ENCODE measurements at places on chromosomes 7 and 10.

DNA sequence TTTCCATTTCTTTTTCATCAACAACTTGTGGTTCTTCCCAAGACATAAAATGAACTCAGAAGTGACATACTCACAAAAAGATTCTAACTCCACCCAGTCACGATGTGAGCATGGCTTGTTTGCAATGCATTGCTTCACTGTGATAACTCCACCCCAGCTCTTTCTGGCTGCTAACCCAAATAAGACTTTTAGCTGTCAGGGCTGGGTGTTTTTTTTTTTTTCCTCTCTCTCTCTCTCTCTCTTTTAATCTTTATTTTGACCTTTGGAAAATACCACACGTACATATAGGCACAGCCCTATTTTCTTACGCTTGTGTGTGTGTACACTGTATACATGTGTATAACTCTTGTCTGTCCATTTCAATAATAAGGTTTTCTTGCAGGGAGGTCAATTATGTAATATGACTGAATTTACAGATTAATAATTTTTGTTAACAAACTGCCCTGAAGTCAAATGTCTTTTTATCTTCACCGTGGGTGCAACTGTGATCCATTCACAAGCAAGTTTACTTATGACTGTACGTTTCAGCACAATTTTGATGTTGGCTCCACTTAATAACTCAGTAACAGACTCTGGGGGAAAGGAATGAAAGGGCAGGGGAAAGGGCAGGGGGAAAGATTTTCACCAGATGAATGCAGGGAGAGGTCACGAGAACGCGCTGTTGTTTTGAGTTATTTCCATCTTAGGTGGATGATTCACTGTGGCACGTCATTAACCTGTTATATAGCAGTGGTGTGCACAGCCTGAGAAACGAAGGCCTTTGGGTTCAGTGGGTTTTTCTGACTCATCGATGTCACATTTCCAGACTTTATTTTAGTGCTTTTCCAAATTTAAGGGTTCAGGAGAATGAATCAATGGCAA lies 49.1 kb downstream of the APBB1IP start:
- DNase-seq, result peak; percentile 40

DNA sequence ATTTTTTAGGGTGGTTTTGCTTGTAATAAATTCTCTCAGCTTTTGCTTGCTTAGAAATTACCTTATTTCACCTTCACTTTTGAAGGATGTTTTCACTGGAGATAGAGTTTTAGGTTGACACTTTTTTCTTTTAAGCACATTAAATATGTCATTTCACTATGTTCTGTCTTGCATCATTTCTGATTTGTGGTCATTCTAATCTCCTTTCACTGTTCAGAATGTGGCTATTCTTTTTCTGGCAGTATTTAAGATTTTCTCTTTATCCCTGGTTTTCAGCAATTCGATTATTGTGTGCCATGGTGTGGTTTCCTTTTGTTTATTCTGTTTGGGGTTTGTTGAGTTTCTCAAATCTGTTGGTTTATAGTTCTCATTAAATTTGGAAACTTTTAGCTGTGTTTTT lies 1065.6 kb downstream of the KCNMA1 start:
- no peak for DNase-seq

- DNase-seq, result no peak
Observed at GRCh38 chr7:82755705-82756551, 312.4 kb upstream of the CACNA2D1 start.

GRCh38 chr10:24707445-24707844 lies 16.2 kb downstream of the ARHGAP21 start:
- no peak for DNase-seq

DNA sequence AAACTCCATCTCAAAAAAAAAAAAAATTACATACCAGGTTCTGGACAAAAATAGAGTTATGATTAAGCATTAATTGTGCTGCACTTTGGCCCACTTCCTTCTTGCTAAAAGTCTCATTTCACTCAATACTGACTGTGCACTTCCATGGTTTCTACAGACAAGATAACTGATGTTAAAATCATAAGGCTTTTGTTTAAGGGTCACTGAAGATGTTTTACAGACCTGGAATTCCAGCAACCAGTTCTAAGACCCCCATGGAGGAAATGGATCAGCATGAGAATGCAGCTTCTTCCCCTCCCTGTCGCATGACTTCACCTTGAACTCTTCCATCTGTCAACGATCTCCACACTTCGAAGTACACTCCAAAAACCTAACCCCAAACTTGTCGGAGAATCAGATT lies 1191.8 kb upstream of the AUTS2 start:
- DNase-seq, result no peak

DNA sequence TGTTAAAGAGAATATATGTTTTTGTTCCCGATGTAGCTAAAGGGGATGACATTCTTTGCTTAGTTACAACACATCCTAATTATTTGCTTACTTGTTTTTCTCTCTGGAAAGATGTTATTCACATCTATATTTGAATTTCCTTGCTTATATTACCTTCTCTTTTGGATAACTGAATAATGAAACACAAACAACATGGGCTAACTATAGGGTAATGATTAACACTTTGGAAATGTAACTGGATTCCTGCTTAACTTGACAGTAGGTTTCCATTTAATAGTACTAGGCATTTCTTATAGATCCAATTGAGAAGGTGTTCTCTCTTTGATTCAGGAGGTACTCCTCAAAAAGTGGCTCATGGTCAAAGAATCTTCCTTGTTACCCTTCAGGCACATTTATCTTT lies 141.1 kb downstream of the CCSER2 start:
- no peak for DNase-seq

GRCh38 chr10:112510384-112510783 lies 63.4 kb downstream of the VTI1A start:
- no peak for DNase-seq

DNA sequence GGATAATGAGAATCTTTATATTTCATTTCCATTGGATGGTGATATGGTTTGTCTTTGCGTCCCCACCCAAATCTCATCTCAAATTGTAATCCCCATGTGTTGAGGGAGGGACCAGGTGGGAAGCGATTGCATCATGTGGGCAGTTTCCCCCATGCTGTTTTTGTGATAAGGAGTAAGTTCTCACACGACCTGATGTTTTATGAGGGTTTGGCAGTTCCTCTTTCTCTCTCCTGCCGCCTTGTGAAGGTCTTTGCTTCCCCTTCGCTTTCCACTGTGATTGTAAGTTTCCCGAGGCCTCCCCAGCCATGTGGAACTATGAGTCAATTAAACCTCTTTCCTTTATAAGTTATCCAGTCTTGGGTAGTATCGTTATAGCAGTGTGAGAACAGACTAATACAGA lies 59.4 kb downstream of the MTPN start:
- DNase-seq, result no peak

DNA sequence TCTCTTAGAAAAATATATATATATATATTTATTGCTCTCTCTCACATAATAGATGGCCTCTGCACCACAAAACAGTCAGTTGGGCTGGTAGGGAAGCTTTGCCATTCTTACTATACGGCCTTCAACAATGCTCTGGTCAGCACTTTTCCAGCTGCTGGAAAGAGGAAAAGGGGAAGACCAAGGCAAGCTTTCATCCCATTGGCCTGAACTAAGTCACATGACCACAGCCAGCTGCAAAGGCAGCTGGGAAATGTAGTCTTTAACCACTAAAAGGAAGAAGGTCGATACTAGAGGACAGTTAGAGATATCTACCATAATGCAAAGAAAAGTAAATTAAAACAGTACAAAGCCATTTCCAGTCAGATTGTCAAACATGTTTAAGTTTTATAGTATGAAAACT lies 58.4 kb upstream of the MACROH2A2 start:
- no peak for DNase-seq

GRCh38 chr10:43421519-43421918 lies 12.5 kb upstream of the HNRNPF start:
- DNase-seq, result no peak

- no peak for DNase-seq
Observed at GRCh38 chr7:32036557-32036956, 33.6 kb downstream of the PDE1C start.

DNA sequence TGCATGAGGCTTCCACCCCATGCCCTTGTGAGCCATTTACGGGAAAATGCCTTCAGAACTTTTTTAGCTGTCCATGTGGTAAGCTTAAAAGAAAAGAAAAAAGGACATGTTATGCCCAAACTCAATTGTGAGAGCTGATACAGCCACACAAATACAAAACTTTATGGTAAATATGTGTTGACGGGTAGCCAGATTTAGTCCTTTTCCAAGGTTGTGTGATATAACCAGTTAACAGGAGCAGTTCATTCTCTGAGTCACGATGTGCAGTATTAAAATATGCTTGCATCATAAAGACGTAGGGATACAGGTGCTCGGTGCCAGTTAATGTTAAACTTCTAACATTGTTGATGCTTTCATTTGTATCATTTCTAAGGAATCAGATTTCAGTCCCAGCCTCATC lies 350.4 kb downstream of the DNAJB6 start:
- DNase-seq, result no peak

DNA sequence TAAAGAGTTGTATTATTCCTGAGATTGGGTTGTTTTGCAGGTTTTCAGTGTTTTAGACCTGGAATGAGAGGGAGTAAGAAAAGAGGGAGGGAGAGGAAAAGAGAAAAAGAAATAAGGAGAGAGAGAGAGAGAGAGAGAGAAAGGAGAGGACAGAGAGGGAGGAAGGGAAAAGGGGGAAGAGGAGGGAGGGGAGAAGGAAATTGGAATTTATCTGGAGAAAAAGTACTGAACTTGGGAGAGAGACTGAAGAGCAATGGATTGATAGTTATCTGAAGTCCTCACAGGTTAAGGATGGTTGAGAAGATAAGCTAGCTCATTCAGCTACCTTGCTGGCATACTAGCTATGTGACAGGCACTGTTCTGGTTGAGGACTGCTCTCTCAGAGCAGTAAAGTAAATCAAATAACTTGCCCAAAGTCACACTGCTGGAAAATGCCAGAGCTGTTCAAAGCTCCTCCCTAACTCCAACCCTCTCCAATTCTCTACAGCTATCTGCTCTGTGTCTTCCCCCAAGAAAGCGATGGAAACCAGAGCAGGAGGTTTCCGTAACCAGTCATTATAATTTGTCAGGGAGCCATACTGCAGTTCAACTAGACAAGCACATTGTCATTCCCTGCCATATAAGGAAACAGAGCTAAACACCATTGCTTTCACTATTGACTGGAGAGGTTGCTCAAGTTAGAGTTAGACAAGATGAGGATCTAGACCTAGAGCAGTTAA lies 10.7 kb downstream of the CALD1 start:
- DNase-seq, result no peak

- DNase-seq, result peak; percentile 33
Observed at GRCh38 chr7:1664711-1665548, 5.1 kb upstream of the ELFN1 start.

GRCh38 chr7:36515847-36516246 lies 126.2 kb downstream of the ANLN start:
- DNase-seq, result no peak

DNA sequence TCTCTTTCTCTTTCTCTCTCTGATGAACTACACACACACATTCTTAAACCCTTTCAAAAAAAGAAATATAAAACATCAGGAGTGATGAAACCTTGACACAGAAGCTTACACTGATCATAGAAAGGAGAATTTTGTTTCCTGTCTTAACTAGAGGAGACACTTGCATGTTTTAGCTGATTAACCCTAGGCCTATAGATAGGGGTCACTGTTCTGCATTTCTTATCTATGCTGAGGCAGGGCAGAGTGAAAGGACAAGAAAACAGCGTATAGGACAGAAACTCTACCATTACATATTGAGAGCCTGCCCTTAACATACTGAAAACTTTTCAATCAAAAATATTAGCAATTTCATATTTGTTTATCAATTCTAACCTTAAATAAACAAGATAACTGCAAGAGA lies 680.6 kb upstream of the MBL2 start:
- DNase-seq, result no peak

- DNase-seq, result no peak
Observed at GRCh38 chr7:11274074-11274473, 300.4 kb downstream of the PHF14 start.

- DNase-seq, result no peak
Observed at GRCh38 chr10:58791137-58791536, 278.5 kb downstream of the BICC1 start.

DNA sequence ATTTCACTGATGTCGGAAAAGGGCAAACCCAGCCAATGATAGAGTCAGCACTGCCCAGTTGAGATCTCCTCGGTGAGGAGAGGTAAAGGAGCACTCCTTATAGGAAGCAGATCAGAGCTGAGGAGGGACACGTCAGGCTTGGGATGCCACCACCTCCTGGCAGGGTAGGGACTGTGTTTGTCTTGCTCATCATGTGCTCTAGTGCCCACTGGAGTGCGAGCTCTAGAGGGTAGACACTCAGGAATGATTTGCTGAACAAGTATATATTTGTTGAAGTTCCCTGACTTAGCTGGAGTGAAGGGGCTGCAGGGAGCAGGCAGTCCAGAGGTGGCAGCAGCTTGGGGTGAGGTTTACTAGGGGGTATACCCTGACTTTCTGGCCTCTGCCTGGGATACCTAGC lies 146.5 kb downstream of the NOC3L start:
- no peak for DNase-seq

GRCh38 chr10:129768437-129769355 lies 195.4 kb downstream of the EBF3 start:
- no peak for DNase-seq

DNA sequence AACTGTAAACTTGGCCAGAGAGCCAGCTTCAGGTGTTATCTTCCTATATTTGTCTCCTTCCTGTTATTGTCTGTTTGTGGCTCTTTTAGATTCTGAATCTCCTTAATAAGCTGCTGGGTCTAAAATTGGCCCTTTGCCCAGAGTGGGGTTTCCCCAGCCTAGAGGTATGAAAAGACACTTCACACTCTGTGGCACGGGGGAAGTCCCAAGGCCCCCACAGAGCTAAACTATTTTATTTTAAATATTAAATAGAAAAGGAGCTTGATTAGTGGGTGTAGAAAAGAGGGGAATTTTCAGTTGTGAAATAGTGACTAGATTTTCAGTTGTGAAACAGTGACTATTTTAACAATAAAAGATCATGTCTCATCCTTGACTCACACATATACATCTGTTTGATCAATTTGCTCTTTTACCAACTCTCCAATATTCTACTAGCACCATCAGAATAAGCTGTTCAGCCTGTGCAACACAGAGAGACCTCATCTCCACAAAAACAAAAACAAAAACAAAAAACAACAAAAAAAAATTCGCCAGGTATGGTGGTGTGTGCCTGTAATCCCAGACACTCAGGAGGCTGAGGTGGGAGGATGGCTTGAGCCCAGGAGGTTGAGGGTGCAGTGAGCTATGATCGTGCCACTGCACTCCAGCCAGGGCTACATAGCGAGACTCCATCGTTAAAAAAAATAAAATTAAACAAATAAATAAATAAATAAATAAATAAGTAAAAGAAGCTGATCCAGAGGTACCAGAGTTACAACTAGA lies 24.9 kb upstream of the ADO start:
- DNase-seq, result peak; percentile 76

GRCh38 chr7:94439893-94440381 lies 45.2 kb downstream of the COL1A2 start:
- no peak for DNase-seq

- DNase-seq, result no peak
Observed at GRCh38 chr10:103480521-103480920, 1.5 kb upstream of the CALHM3 start.

GRCh38 chr7:36966636-36967035 lies 242.3 kb upstream of the AOAH start:
- no peak for DNase-seq
